ENCODE measurements at places on chromosomes 12 and 14. TPM values are rescaled to one million over a fixed set of nuclear protein-coding genes. Genes with fewer than 3 reads are reported as not detected.
A peak's percentile ranks its signal among the peaks of the same experiment; 100 is the strongest.

DNA sequence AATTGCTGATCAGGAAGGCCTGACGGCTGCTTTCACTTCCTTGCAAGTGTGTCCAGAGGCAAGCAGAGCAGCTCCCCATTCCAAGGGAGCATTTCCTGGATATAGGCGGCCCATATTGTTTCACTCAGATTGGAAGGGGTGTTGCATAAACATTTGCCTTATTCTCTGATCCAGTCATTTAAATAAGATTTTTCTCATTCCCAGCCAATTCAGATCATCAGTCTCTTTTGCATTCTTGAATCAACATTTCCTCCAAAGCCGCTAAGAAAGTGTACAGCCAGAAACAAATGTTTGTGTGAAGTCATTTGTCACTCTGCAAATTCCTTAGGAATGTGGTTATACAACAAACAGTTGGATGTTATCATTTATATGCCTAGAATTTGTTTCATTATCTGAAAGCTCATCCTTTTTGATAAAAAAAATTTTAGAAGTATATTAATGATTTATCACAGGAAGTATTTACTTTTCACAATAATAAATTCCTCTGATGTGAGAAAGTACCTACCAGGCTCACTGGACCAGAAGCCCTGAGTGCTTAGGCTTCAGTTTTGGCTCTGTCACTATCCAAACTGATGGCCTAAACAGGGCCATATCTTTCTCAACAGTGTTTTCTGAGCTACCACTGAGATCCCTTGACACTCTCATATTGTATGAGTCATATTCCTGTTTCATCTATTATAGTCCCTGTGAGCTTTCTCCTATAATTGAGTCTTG, 379.6 kb downstream of the CCDC91 start:
- peak; percentile 91 for DNase-seq

GRCh38 chr12:101004898-101005297, 205.1 kb downstream of the SLC5A8 start:
- no peak for DNase-seq

- DNase-seq, result no peak
Measured at GRCh38 chr12:58720421-58720820, 199.9 kb downstream of the LRIG3 start.

GRCh38 chr14:51715250-51715649, 63.5 kb downstream of the FRMD6 start:
- DNase-seq, result no peak

OR8S1 gene
- not detected for polyA plus RNA-seq

DHH gene
- polyA plus RNA-seq, result 0.54 TPM

IGF1 gene
- polyA plus RNA-seq, result 0.71 TPM

LAG3 gene
- polyA plus RNA-seq, result not detected

KLRG1 gene
- polyA plus RNA-seq, result 3.2 TPM

Measured in kidney (tissue), 22 donors.